ENCODE measurements at places on chromosomes 2 and 18.

GRCh38 chr18:23844991-23845680 lies 155.9 kb downstream of the LAMA3 start:
- DNase-seq = no peak

DNA sequence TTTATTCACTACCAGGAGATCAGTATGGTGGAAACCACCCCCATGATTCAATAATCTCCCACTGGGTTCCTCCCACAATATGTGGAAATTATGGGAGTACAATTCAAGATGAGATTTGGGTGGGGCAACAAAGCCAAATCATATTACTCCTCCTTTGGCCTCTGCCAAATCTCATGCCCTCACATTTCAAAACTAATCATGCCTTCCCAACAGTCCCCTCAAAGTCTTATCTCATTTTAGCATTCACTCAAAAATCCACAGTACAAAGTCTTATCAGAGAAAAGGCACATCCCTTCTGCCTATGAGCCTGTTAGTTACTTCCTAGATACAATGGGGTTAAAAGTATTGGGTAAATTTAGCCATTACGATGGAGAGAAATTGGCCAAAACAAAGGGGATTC lies 989.5 kb upstream of the CNTNAP5 start:
- DNase-seq = no peak

- DNase-seq = no peak
Measured at GRCh38 chr2:222305516-222306392, 7.0 kb upstream of the PAX3 start.

DNA sequence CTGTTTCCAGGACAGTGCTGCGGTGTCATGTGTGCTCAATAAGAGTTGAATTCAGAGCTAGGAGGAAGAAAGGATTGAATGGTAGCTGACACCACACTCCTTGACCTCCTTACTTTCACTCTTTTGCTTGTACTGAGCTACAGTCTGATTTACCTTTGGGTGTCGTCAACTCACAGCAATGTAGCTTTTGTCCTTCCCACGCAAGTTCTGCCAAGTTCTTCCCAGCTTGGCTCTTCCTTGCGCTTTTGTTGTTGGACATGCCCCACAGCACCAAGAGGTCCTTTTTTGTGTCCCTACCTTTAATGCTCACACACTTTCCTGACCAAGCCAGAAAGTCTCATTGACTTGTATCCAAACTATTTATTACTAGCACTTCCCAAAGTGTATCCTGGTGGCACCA lies 38.3 kb upstream of the ITGB6 start:
- DNase-seq = no peak

- no peak for DNase-seq
Measured at GRCh38 chr2:188713961-188714360, 260.2 kb upstream of the COL3A1 start.

DNA sequence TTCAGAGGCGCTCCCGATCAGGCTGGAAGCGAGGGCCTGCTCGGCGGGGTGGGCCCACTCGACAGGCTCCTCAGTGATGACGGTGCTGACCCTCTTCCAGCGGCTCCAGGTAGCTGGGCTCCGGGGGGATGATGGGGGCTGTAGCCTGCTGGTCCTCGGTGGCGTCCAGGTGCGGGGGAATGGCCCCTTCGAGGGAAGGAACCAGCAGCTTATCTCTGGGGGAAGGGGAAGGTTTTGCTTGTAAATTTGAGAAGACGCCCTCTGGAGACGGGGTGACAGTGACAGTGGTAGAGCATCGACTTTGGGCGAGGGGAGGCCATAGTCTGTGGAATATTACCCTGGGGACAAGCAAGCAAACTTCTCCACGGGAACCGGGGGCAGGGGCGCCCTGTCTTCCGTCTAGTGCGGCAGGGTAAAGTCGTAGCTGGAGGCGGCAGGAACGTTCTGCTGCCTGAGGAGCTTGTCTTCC lies 891.9 kb upstream of the LRRTM1 start:
- no peak for DNase-seq

DNA sequence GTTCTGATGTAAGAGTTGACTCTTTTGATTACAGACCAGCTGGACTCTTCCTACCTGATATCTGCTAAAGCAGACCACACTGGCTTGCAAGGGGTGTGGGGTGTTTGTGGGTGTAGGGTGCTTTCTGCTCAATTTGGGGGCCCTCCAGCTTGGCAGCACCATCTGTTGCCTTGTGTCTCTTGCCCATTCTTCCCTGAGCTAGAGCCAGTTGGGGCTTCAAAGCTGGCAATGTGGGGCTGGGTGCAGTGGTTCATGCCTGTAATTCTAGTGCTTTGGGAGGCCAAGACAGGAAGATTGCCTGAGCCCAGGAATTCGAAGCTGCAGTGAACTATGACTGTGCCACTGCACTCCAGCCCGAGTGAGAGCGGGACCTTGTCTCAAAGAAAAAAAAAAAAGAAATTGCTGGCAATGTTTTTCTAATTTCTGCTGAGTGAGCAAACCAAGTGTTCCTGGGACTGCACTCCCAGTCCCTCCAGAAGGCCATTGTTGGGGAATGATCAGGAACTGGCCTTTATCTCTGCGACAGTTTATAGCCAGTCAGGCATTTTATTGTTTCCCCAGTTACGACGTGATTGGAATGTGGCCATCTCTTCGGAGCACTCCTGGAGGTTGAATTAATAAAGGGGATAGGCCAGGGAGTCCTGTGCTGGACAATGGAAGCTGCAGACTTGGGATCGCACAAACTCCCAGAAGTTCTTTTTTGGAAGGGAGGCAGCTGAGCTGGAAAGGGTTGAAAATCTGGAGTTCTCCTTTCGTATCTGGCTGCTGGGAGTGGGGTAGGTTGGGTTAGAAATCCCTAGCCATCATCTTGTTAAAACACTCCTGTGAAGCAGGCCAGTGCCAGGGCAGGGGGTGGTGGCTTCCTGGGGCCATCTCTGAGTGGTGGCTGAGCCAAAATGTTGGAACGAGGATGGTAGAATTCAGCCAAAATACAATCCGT lies 57.2 kb downstream of the LIPG start:
- DNase-seq = no peak

DNA sequence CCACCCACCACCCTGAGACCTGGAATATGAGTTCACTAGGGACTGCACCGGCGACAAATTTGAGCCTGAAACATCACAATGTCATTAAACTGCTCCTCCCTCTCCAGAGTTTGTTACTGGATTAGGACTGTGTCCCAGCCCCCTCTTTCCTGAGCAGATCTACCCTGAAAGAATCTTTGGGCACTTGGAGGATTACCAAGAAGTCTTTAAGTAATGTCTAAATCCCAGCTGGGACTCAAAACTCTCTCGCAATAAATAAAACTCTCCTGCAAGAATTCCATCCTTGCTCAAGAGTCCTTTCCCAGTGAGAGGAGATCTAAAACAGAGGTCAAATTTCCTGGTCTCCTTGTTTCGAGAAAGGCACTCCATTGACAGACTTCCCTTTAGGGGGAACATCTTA lies 20.9 kb downstream of the GKN2 start:
- DNase-seq = no peak

- no peak for DNase-seq
Measured at GRCh38 chr2:29817801-29818680, 103.3 kb downstream of the ALK start.

- no peak for DNase-seq
Measured at GRCh38 chr2:120885749-120886148, 150.1 kb downstream of the GLI2 start.

GRCh38 chr2:138708682-138709241 lies 71.4 kb downstream of the NXPH2 start:
- no peak for DNase-seq
